Renal cortical epithelial cell (primary cell): ENCODE measurements at places on chromosomes 3 and 15.
A peak's percentile ranks its signal among the peaks of the same experiment; 100 is the strongest.

DNA sequence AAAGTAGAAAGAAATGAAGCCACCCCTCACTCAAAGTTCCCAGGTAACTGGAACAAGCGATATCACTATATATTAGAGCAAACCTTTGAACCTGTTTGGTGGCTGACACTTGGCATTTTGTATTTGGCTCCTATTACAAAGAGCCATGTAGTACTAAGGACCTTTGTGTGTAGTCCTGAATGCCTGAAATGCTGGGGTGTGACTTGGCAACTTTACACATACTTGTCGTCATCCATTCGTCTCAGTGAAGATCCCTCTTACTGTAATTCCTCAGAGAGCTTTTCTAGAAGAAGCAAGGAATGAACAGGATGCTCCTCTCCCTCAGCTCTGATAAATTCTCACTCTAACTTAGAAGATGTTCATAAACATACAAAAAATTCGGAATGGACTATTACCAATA, 216.1 kb upstream of the CDIN1 start:
- no peak for DNase-seq

- DNase-seq: no peak
Measured at GRCh38 chr3:189589179-189589569, 42.0 kb upstream of the TP63 start.

DNA sequence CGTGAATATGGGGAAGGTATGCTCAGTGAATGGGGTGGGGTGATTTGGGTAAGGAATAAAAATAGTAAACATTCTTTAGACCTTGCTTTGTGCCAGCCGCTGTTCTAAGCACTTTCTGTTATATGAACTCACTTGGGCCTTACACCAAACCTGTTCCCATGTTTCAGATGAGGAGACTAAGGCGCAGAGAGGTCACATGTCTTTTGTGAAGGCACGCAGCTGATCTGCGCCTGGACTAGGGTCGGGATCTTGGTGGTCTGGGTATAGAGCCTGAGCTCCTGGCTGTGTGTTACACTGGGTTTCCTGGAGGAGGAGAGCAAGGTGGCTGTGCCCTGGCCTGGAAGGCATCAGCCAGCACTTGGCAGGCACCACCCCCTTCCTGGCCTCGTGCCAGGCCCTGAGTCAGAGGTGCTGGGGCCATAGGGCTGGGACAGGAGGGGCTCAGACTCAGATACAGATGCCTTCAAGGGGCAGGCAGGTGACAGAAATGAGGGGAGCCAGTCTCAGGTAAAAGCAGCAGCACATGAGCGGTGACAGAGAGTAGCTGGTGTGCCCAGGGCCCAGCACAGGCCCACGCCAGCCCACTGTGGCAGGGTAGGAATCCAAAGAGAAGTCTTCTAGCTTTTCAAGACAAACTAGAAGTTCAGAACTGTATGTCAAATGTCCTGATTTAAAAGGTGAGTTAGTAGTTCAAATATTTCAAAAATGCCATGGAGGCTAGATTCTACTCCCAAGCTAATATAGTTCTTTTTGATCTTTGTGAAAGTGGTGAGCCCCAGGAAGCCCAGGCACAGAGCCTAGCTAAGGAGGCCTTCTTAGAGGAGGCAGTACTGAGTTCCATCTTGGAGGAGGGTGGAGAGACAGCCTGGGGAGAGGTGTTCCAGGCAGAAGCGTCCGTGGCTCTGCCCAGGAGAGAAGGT, 83.1 kb downstream of the DNAJB8 start:
- peak; percentile 75 for DNase-seq

GRCh38 chr3:107877936-107878335, 212.9 kb downstream of the CD47 start:
- no peak for DNase-seq

DNA sequence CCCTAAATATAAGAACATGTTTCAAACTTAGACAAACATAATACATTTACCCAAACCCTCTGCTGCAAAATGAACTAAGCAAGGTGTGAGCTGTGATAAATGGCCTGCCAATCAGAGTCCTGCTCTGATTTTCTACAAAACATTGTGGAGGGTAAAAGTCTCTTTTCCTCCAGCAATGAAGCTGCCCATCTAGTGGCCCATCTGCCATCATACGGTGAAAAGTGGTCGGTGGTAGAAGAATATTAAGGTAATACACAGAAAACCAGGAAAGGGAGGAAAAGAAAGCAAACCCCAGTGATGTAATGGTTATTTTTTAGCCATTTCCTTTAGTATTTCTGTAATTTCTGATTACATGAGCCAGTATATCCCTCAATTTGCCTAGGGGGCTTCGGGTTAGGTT, 838.1 kb downstream of the TBL1XR1 start:
- no peak for DNase-seq

DNA sequence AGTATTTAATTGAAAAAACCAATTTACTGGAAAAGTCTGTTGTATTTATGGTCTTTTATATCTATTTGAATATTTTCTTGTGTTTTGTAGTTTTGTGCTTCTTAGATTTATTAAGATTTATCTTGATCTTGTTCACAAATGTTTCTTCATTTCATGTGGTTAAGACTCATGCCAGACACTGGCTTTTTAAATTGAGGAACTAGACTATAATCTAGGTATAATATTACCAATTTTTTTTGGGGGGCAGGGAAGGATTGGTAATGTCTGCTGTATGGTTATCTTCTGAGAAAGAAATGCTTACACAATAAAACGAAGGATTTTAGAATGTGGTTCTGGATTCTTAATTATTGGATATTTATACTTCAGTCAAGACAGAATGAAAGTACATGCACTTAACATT, 24.9 kb downstream of the AP4E1 start:
- no peak for DNase-seq

DNA sequence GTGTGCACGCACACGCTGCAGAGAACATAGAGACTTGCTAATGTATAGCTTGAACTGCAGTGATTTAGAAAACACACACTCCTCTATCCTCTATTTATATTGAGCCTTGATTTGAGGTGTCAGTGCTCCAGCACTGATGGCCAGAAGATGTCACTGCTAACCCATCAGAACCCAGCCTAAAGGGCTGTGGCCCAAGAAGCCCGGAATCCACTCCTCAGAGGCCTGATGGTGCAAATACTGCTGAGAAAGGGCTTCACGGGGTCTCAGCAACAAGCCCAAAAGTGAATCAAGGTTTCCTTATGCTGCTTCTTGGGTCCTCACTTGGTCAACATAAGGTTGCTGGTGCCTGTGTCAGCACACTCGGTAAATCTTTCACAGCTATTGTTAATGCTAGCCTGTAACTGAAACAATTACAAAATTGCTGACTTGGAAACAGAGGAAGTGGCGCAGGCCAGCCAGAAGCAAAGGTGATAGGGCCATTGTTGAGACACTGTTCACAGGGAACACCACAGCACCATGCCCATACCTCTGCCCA, 60.3 kb downstream of the HEG1 start:
- peak; percentile 55 for DNase-seq

GRCh38 chr3:187804745-187805121, 59.5 kb upstream of the BCL6 start:
- DNase-seq: no peak

DNA sequence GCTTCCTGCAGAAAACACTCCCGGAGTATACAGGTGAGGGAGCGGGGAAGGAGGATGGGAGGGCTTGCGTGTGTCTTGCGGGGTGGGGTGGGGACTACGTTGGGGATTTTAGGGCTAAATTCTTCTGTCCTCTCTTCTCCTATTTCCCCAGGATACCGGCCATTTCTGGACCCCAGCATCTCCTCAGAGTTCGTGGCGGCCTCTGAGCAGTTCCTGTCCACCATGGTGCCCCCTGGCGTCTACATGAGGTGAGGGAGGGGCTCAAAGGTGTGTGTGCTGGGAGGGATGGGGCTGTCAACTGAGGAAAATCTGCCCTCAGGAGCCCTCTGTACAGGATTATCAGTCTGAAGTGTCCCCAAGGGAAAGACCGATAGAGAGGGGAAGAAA, 6.6 kb downstream of the DUOX1 start:
- no peak for DNase-seq

DNA sequence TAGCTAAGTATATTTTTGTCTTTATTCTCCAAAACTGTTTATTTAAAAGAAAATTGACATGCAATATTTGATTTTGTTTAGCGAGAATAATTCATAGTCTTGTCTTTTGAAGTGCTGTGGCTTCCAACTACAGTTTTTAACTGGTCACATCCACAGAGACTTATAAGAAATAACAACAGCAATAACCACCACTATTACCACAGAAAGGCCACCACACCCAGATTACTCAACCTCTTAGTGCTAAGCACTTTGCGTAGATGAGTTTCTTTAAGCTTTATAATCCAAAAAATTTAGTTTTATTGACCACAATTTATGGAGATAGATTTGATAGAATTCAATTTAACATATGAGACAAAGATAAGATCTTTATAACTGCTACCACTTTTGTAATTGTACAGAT, 468.4 kb upstream of the UBE2E2 start:
- DNase-seq: no peak

DNA sequence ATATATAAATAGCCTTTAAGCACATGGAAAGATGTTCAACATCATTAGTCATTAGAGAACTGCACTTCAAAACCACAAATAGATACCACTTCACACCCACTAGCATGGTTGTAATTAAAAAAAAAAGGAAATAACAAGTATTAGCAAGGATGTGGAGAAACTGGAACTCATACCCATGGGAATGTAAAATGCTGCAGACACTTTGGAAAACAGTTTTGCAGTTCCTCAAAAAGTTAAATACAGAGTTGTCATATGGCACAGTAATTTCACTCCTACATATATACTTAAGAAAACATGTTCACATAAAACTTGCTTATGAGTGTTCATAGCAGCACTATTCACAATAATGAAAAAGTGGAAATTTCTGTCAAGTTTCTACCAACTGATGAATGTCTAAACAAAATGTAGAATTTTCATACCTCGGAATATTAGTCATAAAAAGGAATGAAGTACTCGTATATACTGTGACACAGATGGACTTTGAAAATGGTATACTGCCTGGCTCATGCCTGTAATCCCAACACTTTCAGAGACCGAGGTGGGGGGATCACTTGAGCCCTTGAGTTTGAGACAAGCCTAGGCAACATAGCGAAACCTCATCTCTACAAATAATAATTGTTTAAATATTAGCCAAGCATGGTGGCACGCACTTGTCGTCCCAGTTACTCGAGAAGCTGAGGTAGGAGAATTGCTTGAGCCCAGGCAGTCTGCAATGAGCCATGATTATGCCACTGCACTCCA, 28.1 kb downstream of the BCL2A1 start:
- DNase-seq: peak; percentile 60

DNA sequence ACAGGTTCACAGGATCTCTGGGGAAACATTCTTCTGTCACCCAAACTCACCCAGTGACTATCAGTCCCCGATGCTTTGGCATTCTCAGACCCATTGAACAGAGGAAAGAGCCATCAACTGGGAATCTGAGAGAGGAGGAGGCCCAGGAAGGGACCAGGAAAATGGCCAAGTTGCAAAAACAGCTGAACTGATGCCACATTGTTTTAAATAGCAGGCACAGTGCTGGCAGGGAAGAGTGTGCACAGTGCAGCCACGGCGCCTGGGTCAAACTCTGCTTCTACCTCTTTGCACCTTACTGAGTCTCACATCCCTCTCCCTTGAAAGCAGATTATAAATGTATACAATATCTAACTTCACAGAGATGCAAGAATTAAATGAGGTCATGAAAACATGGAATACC, 66.4 kb downstream of the SRGAP3 start:
- no peak for DNase-seq

DNA sequence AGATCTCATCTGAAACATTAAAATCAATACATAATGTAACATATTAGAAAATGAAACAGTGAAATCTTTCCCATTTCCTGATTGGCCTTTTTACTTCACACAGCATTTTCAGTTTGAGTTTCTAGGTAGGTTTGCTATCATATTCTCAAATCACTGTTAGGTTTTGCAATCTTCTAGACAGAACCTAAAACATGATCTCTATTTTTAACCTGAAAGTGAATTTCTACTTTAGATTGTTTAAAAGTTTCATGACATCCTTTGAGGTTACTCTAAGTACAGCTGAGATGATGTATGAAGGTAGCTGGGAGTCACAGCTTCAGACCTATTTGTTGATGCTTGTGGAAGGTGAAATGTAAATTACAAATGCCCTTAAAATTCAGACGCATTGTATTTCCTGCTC, 118.4 kb upstream of the GPR149 start:
- no peak for DNase-seq

GRCh38 chr3:15899388-15899787, 101.6 kb upstream of the ANKRD28 start:
- DNase-seq: peak; percentile 78

- DNase-seq: no peak
Measured at GRCh38 chr3:175342196-175342595, 483.1 kb downstream of the NAALADL2 start.

- no peak for DNase-seq
Measured at GRCh38 chr3:134552784-134553183, 66.9 kb downstream of the CEP63 start.

GRCh38 chr3:13786811-13787210, 93.1 kb downstream of the WNT7A start:
- no peak for DNase-seq

GRCh38 chr15:31145271-31145911, 43.9 kb upstream of the TRPM1 start:
- peak; percentile 40 for DNase-seq

- no peak for DNase-seq
Measured at GRCh38 chr3:12956316-12956660, 114.9 kb upstream of the RPL32 start.

- no peak for DNase-seq
Measured at GRCh38 chr3:60657972-60658371, 593.3 kb downstream of the FHIT start.

GRCh38 chr3:41854956-41855355, 106.9 kb downstream of the ULK4 start:
- no peak for DNase-seq

DNA sequence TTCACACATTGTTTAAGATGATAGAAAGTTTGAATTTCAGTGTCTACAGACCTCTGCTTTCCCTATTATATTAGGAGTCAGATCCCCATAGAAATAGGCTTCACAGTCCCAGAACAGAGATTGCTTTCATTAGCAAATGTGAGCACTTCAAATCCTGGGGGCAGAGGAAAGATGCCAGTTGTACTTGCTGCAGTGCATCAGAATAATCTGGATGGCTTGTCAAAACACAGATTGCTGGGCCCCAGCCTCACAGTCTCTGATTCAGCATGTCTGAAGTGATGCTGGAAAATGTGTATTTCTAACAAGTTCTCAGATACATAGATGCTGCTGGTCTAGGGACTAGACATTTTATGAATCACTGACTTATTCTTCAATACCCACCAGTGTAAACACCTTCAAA, 375.2 kb downstream of the FGF12 start:
- DNase-seq: no peak

- DNase-seq: no peak
Measured at GRCh38 chr15:90287101-90287500, 21.6 kb downstream of the NGRN start.

DNA sequence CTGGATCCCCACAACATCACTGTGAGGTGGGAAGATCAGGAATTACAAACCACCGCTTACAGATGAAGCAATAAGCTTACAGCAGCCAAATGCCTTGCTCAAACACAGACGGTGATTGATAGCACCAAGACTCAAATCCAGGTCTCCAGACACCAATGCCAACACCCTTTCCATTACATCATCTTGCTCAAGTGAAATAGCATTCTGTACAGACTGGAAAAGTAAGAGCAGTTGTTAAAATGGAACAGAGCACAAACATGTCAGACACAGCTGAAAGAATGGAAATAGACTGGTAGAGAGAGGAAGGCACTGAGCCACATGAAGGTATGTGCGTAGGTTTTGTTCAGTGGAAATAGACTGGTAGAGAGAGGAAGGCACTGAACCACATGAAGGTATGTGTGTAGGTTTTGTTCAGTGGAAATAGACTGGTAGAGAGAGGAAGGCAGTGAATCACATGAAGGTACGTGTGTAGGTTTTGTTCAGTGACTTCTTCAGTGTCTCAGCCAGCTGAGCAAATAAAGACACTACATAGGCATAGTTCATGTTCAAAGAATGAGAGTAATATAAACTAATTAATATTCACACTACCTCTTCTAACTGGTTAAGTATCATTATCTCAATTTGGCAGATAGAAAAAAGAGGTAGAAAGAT, 15.6 kb downstream of the CLDN1 start:
- peak; percentile 68 for DNase-seq
